ENCODE measurements at places on chromosomes 5 and 9. TPM values are rescaled to one million over a fixed set of nuclear protein-coding genes. Genes with fewer than 3 reads are reported as not detected.

DNA sequence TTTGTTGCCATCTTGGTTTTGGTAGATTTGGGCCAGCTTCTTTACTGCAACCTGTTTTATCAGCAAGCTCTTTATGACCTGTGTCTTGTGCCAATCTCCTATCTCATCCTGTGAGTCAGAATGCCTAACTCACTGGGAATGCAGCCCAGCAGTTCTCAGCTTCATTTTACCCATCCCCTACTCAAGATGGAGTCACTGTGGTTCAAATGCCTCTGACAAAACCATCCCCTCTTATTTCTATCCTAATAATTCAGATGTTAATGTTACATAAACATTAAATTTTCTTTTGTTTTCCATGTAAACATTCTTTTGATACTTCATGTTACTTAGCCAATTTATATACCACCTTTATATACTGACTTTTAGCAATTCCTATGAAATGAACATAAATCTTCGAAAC is 746.3 kb downstream of the CDH18 start:
- DNase-seq: no peak

- DNase-seq: no peak
Observed at GRCh38 chr9:70092190-70092589, 48.5 kb downstream of the MAMDC2 start.

- no peak for DNase-seq
Observed at GRCh38 chr9:13787234-13787833, 507.8 kb upstream of the MPDZ start.

DNA sequence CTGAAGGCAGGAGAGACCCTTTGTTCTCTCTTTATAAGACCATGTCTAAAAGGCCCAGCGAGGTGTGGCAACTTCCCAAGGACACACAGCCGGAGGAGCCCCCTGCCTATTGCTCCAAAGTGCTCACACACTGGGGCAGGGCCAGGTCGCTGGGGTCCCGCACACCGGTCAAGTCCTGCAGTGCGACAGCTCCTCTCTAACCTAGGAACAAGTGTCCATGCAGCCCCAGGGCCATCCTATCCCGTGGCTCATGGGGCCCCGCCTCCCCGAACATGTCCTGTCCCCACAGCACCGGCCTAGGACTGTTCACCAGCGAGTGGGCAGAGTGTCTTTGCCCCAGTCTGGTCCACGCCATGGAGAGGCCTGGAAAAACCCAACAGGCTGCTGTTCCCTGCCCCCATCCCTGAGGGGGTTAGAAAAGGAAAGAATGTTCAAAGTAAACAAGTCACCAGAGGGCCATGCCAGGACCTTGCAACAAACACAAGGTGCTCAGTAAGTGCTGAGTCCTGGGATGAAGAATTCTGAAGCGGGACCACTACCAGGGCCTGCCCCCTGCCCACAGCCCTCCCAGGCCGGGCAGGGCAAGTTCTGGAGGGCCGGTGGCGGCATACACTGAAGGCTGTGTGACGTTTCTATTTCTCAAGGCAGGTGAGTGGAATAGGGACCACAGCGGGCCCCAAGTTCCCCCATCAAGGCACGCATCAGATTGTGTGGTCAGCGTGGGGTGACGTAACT is 938 bp downstream of the NINJ1 start:
- no peak for DNase-seq

Gene KLHL3
- polyA plus RNA-seq: 2.2 TPM

Gene GFPT2
- polyA plus RNA-seq: not detected

DNA sequence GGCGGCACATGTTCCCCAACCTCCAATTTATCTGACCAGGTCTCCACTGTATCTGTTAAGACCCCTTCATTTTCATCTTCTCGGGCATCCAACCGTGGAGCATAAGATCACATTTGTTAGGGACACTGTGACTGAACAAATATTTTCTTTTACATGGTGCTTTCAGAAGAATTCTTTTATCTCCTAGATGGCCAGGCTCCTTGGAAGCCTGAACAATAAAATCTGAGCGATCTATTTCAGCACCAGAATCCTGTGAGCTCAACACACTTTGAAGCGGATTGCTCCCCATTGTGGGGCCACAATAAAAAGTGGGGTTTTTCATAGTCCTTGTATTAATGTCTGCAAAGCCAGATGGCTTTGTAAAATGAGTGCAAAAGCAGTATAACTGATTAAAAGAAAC is 273.7 kb downstream of the CD180 start:
- no peak for DNase-seq

DNA sequence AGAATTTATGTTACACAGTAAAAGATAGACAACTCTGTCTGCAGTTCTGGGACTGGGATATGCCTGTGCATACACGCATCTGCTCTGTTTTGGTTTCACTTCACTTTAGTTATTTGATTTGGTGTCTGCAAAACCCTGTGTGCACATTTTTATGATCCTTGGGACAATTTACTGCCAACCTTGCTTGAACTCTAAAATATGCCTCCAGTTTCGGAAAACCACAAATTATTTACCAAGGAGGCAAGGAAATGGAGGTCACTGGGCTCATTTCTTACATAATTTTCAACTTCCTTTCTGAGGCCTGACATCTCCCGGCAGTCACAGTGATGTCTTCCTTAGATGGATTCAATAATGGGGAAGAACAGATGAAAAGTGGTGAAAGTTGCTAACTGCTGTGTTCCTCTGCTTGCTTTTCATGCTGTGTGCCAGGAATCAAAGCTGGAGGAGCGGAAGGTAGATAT is 61.2 kb upstream of the TAF11L2 start:
- no peak for DNase-seq

DNA sequence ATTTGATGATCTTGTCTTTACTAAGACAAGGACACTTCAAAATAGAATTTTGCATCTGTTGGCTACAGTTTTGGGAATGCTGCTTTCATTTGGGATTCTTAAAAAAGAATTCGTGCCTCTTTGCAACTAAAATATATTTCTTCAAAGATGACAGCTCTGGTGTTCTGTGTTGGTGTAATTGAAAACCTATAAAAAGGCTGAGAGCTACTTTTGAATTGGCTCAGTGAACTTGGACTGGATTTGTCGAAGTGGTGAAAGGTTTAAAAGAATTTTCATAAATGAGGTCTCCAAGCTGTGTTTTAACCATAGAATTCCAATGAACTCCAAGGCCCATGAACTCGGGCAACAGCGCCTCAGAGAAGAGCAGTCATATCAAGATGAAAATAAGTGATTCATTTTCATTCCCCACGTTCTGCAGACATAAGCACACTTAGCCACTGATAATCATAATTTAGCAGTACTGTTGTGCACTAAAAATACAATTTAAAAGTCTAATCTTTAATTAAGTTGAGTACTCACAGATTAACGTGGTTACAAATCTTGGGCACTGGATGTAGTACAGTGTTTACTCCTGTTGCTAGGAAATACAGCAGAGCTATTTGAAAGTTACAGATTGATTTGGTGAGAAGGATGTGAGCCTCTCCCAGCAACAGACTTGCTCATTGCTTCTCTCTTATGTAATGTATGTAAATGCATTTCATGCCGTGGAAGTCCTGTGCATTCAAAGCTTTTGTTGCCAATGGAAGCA is 10.9 kb downstream of the SNCAIP start:
- DNase-seq: no peak

- no peak for DNase-seq
Observed at GRCh38 chr5:43156388-43156787, 35.6 kb upstream of the NIM1K start.

Gene CEP120
- polyA plus RNA-seq: 31.0 TPM

- no peak for DNase-seq
Observed at GRCh38 chr5:124301850-124302249, 444.6 kb downstream of the ZNF608 start.

DNA sequence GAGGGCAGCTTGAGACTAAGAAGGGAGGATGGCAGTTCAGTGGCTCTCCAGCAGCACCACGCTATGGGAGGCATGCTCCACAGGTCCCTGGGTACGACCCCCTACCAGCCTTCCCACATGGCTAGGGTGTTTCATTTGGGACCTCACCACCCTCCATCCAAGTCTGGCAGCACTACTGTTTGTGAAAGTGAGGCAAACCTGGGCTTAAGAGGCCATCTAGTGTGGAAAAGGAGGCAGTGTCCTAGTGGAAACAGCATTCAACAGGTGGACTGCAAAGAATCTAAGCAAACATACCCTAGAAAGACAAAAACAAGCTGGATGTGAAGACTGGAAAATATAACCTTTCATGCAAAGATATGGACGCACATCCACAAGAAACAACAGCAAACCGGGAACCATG is 4.8 kb upstream of the C5orf47 start:
- DNase-seq: no peak

Gene RNF130
- 16.8 TPM for polyA plus RNA-seq

Gene TAF11L5
- not detected for polyA plus RNA-seq

Gene RANBP3L
- not detected for polyA plus RNA-seq

DNA sequence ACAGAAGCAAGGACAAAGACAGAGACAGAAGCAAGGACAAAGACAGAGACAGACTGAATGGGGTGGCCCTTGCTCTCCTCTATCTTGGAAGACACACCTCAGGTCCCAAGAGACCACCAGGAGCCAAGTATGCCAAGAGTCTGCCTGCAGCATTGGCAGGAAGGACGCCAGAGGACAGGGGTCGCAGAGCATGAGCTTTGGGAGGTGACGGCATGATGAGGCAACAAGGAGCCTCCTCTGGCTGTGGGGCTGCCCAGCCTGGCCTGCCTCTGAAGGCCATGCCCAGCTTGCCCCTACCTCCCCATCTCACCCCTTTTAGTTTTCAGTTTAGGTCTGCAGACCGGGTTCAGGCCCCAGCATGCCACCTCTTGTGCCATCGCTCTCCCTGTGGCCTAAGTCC is 17.6 kb downstream of the PDGFRB start:
- DNase-seq: no peak

Data from CD4-positive, alpha-beta memory T cell (primary cell).